ENCODE measurements at places on chromosomes 16 and 17.

DNA sequence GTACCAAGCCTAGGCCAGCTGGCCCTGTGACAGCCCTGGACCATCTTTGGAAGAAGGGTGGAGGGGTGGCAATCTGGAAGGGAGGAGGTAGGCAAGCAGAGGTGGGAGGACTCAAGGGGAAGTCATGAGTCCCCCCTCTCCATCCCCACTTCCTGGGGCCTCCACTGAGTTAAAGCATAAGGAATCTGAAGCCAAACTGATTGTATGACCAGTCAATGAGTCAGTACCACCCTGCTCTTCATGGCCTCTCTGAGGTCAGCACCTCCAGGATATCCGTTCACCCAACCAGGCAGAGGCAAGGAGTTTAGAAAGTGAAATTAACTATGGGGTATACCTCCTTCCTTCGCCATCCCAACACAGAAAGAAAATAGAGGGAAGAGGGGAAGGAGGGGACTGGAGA is 272.7 kb downstream of the SOX9 start:
- DNase-seq, result no peak

GRCh38 chr17:80036715-80037477 is 454 bp downstream of the CCDC40 start:
- DNase-seq, result peak; percentile 32

DNA sequence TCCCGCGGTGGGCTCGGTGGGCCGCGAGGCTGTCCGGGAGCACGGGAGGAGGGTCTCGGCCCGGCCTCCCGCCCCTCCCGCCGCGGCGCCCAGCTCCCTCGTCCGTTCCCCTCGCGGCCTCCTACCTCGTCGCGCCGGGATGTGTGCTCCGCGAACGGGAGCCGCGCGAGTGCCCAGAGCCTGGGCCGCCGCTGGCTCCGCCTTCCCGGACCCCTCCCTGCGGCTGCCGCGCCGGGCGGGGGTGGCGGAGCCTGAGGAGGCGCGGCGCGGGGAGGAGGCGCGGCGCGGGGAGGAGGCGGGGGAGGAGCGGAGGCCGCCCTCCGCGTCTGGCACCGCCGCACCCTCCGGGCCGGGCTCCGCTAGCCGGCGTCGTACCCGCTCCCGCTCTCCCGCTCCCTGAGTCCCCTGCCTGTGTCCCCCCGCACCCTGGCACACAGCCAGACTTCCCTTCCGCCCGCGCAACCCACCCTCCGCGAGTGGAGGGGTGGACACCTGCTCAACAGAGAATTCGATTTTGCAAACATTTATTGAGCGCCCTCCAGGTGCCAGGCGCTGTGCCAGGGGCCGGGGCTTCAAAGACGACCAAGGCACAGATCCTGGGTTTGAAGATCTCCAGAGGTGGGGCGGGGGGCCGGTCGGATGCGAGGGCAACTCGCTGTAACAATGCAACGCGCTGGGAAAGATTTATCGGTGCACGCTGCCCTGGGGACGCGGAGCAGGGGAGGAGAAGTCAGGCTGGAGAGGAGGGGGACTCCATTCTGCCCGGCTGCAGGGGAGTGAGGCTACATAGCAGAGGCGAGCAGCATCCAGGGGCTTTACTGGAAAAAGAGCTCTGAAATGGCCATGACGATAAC is at the start of gene MPP3:
MPP3 (minus strand) TSS at position 171 of the 854 bp plus-strand sequence. CDS start 1,240 bp downstream, outside the sequence.
- peak; percentile 39 for DNase-seq

DNA sequence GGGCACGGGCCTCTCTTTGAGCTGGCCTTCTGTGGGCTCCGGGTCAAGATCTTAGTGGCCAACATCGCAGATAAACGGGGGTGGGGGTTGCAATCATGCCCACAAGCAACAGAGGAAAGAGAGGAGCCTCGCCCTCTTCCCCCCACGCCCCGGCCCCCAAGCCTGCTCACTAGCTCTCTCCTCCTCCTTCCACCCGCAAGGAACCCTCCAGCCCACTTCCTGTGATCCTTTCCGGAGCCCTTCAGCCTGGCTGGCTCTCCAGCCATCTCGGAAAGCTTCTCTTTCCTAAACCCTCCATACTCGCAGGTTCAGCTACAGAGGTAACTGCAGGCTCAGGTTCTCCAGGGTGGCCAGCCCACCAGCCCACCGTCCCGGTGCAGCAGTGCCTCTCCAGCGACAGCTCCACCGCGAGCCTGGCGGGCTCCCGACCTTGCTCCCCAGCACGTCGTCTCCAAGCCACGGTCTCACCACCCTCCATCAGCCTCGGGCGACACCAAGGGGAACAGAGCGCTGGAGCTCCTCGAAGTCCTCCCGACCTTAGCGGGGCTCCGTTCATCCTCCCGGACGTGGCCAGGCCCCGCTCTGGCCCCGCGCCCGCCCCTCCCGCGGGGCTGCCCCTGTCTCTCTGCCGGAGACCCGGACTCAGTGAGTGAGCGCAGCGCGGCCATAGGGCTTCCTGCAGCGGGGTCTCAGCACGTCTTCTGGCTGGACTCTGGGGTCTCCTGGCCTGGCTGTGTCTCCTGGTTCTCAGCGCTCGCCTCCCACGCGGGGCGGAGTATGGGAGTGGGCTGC is 12.9 kb upstream of the ODF4 start:
- peak; percentile 40 for DNase-seq

DNA sequence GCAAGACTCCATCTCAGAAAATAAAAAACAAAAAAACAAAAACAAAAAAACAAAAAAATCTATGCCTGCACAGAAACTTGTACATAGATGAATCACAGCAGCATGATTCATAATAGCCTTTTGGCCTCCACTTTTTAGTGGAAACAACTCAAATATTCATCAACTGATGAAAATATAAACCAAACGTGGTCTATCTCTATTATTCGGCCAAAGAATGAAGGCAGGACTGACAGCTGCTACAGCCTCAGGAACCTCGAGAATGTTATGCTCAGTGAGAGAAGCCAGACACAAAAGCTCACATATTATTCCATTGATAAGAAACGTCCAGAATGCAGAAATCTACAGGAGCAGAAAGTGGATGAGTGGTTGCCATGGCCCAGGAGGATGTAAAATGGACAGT is 19.8 kb downstream of the PPL start:
- DNase-seq, result no peak

- no peak for DNase-seq
Observed at GRCh38 chr16:67726106-67727034, 7.3 kb upstream of the GFOD2 start.

DNA sequence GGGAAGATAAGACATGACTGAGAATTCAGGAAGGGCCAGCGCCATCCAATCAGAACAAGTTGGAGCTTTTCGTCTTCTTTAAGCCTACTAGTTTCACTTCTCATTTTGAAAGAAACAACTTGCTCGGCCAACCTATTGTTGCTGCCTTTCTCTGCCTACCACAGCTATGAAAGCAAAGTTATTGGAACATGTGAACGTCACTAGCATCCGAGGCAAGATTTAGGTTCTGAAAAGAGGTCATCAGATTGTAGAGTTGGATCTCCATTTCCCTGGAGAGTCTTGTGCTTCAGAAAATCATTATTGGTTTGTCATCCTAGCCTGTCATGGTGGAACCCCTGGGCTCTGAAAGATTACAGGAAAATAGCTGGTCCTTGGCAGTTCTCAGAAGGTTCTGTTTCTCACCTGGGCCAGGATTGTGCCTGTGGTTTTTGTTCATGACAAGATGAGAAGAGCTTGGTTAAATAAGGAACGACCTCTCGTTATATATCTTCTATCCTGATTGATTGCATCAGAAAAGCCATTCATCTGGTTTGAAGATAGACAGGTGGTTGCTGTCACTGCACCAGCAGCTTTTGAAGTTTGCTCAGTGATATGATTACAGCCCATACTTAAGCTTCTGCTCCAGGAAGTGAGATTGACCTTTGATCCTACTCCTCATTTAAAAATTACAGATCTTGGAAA is 25.3 kb downstream of the CDH13 start:
- no peak for DNase-seq

- DNase-seq, result no peak
Observed at GRCh38 chr16:66653581-66654350, 42.8 kb downstream of the CMTM4 start.

GRCh38 chr16:68345351-68345810 is 34.6 kb downstream of the PRMT7 start:
- DNase-seq, result no peak

- DNase-seq, result peak; percentile 50
Observed at GRCh38 chr16:81873843-81874752, 95.0 kb downstream of the PLCG2 start.

GRCh38 chr16:1772362-1772907 is at the start of gene EME2:
EME2 (plus strand) TSS chr16:1772810; CDS start chr16:1773228, 418 bp downstream.
- DNase-seq, result peak; percentile 65

GRCh38 chr17:45008216-45008615 is 40.1 kb upstream of the C1QL1 start:
- no peak for DNase-seq

GRCh38 chr17:39960524-39961041 is 2.2 kb upstream of the GSDMA start:
- no peak for DNase-seq

GRCh38 chr17:20721171-20721570 is 141.6 kb downstream of the CDRT15L2 start:
- DNase-seq, result no peak

- DNase-seq, result no peak
Observed at GRCh38 chr17:81577278-81578000, 25.3 kb upstream of the FAAP100 start.

DNA sequence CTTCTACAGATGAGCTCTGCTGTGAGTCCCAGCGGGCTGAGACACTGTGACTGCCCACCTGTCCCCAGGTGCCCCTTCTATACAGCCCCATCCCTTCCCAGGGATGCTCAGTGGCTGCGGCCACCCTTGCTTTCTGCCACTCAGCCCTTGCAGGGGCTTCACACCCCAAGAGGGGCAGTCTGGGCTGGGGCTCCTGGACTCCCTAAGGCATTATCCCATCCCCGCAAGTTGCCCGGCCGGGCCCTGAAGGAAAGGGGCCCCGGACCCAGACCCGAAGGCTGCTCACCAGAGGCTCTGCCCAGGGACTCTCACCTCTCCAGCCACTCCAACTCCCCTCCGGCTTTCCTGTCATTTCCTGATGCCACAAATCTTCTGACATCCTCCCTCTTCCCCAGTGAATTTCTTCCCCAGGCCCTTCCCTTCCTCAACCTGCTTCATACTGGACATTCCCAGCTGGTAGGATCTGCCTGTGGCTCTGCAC is 88.5 kb upstream of the TOB1 start:
- DNase-seq, result no peak

- no peak for DNase-seq
Observed at GRCh38 chr17:13181683-13182082, 163.9 kb upstream of the ELAC2 start.

GRCh38 chr17:13759518-13760335 is 158.0 kb upstream of the HS3ST3A1 start:
- DNase-seq, result no peak

DNA sequence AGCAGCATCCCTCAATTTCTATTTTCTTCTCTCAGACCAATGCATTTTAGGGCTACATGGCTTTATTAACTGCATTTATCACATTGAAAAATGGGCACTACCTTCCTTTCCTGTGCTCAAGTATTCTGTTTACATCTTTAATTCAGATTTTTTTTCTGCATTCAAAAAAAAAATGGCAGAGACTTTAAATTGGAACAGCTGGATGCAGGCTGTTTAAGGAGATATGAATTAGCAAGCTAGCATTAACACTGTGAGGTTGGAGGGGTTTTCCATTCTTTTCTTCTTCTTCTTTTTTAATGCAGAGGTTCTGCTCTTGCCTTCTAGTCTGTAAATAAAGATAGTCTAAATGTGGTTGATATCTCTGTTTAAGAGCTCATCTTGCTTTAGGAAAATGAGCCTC is 242.9 kb upstream of the RBFOX1 start:
- DNase-seq, result no peak

- no peak for DNase-seq
Observed at GRCh38 chr16:29022196-29022595, 37.3 kb downstream of the LAT start.

- DNase-seq, result no peak
Observed at GRCh38 chr16:50797456-50797855, 55.6 kb downstream of the CYLD start.
